ENCODE measurements at places on chromosomes 5 and 9.

- peaks cover 20% of the 10 kb centered on the region for H3K36me3 ChIP-seq
- H3K4me3 ChIP-seq: peak overlapping the region; percentile 99
- no peaks in the 10 kb centered on the region for H3K27me3 ChIP-seq
These were observed 651 bp downstream of the TTC1 start for GRCh38 chr5:160009591-160009989.

- H3K4me1 ChIP-seq: no peaks in the 10 kb centered on the region
- H3K27ac ChIP-seq: no peak overlapping the region
- no peaks in the 10 kb centered on the region for H3K27me3 ChIP-seq
- H3K4me3 ChIP-seq: peak overlapping the region; percentile 6
- H3K36me3 ChIP-seq: no peaks in the 10 kb centered on the region
- DNase-seq: no peak
These were observed 433.8 kb upstream of the CDH9 start for GRCh38 chr5:27472000-27472763.

DNA sequence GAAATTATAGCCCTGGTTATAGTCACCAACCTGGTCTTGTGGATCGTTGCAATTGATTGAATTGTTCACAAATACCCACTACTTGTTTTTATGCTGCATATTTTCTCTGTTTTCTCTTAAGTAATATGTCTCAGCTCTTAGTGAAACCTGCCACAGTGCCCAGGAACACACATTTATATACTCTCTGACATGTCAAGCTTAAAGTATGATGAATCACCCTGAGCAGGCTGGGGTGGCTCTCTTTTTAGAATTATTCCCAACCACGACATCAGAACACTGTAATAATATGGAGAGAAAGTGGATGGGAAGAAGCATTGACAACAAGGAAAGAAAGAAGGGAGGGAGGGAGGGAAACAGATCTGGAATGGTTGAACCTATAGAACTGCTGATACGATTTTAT is 72.8 kb upstream of the ZNF608 start:
- no peak overlapping the region for H3K4me3 ChIP-seq
- no peaks in the 10 kb centered on the region for H3K4me1 ChIP-seq
- H3K27ac ChIP-seq: no peak overlapping the region
- DNase-seq: no peak

- H3K4me3 ChIP-seq: no peak overlapping the region
- H3K27ac ChIP-seq: no peak overlapping the region
- H3K36me3 ChIP-seq: no peaks in the 10 kb centered on the region
- H3K27me3 ChIP-seq: 0 out of 2 replicates have a peak, but pooled peaks cover 3% of the 10 kb centered on the region
- H3K4me1 ChIP-seq: no peaks in the 10 kb centered on the region
These were observed 26.4 kb upstream of the UGT3A1 start for GRCh38 chr5:36017622-36018021.

GRCh38 chr9:29214154-29214689 is 1640.9 kb upstream of the C9orf72 start:
- H3K4me1 ChIP-seq: no peaks in the 10 kb centered on the region
- H3K4me3 ChIP-seq: no peak overlapping the region
- H3K27ac ChIP-seq: no peak overlapping the region
- no peaks in the 10 kb centered on the region for H3K36me3 ChIP-seq
- no peak for DNase-seq

DNA sequence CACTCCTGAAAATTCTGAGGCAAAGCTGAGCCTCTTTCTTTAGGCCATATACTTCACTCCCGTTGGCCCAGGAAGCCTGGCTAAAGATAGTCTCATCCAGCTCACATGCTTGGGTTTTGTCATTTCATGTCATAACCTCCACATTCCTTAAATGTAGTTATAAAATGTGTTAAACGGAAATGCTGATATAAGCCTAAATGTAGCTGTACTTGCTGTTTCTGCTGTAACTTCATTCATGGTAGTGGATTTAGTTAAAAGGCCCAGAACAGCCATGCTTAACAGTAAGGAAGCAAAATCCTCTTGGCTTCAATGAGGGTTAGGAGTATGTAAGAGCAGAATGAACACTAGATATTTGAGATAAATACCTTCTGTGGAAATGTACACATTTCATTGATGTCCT is 135.8 kb upstream of the TMEM161B start:
- no peak overlapping the region for H3K4me3 ChIP-seq
- no peak for DNase-seq
- H3K27me3 ChIP-seq: no peaks in the 10 kb centered on the region
- H3K4me1 ChIP-seq: no peaks in the 10 kb centered on the region
- H3K36me3 ChIP-seq: no peaks in the 10 kb centered on the region
- H3K27ac ChIP-seq: no peak overlapping the region

Measured in HCT116 (cell line).